HT1080 (cell line): ENCODE measurements at places on chromosomes 6 and 20. TPM values are rescaled to one million over a fixed set of nuclear protein-coding genes. Genes with fewer than 3 reads are reported as not detected.
A peak's percentile ranks its signal among the peaks of the same experiment; 100 is the strongest.

- DNase-seq, result no peak
Measured at GRCh38 chr20:22931653-22932608, 103.2 kb upstream of the SSTR4 start.

- peak; percentile 96 for DNase-seq
Measured at GRCh38 chr20:50115591-50116367, 2.8 kb upstream of the UBE2V1 start.

GRCh38 chr20:46787991-46788762, 78.7 kb downstream of the SLC2A10 start:
- no peak for DNase-seq

DNA sequence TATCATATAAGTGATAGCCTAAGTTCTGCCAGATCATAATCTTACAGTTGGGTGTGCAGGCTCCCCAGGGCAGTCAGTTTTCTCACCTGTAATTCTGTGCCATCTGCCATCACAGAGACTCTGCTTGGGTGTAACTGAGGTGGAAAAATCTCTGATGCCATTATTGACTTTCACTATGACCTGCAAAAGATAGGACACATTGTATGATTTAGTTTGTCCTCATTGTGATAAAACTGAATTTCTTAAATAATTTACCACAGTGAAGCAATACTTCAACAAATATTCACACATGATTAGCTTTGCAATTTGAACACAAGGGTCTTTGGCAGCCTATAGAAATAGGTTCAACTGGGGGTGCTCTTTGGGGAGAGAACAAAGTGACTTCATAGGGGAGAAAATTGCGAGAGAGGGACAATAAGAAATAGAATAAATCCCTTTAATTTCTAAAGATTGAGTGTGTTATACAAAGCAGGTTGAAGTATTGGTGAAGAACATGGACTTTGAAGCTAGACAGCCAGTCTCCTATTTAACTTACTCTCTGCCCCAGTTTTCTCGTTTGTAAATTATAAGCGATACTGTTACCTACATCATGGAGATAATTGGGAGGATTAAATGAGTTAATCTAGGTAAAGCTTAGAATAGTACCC, 27.3 kb downstream of the FAM229B start:
- DNase-seq, result no peak

DNA sequence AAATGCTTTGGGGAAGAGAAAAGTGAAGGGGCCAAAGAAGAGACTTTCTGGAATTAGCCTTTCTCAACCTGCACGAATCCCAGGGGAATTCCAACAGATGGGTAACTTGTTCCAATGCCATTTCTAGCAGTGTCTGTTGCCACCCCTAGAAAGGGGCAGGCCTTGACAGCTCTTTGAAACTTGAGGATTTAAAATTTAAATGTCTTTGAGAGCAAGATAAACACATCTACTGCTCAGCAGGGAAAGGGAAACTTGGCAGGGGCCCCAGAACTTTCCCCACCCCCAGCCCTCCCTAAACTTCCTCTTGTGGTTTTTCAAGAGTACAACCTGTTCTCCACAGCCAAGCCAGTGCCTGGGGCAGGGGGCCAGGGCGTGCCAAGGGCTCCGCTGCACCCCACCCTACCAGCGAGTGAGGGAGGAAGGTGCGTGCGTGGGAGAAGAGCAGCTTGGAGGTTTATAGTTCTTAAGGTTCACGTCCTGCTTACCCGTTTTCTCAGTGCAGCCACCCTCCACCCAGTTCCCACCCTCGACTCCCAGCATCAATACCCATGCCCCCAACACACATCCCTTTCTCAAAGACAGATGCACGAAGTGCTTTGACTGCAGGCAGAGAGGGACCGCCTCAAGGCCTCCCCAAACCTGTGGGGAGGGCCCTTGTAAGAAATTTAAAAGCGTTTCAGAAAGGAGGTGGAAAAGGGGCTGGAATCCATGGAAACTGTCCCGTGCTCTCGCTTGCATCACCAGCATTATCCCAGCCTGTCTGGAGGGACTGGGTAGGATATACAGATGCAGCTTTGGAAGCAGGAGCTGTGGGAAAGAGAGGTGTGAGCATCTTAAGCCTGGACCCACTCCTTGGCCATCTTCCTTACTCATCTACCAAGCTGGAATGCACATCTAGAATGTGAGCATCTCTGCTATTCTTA, 4.5 kb upstream of the TAF8 start:
- peak; percentile 85 for DNase-seq

GRCh38 chr20:725491-725890, 42.8 kb downstream of the SLC52A3 start:
- DNase-seq, result no peak

DNA sequence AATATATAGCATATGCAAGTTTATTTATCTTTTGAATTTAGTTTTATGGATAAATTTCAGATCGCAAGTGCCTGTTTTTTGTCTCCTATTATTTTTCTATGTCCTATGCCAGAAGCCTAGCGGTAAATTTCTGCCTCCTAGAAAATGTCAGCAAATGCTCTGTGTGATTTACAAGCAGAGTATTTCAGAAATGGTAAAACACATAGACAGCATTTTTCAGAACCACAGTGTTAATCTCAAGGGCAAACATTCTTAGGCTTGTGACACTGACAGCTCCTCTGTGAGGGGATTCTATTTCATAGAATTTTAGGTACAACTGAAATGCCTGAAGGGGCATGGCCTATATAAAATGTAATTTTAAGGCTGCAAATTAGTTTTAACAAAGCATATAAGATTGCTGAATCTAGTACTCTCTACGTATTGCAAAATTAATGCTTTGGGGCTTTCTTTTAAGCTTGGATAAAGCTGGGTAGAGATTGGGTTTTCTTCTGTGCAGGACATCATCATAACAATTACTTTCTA, 89.9 kb upstream of the PTCHD4 start:
- no peak for DNase-seq

DNA sequence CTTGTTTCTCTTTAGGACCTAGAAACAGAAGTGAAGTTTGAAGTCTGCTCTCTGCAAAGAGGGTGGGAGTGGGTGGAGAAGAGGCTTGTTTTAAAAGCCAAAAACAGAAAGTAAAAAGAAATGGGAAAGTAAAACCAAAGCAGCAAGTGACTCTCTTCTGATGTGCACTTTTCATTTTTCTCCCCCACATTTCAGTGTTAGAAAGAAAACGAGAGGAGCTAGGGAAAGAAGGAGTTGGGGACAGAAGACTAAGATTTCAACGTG, 1.3 kb downstream of the C6orf141 start:
- DNase-seq, result no peak

DNA sequence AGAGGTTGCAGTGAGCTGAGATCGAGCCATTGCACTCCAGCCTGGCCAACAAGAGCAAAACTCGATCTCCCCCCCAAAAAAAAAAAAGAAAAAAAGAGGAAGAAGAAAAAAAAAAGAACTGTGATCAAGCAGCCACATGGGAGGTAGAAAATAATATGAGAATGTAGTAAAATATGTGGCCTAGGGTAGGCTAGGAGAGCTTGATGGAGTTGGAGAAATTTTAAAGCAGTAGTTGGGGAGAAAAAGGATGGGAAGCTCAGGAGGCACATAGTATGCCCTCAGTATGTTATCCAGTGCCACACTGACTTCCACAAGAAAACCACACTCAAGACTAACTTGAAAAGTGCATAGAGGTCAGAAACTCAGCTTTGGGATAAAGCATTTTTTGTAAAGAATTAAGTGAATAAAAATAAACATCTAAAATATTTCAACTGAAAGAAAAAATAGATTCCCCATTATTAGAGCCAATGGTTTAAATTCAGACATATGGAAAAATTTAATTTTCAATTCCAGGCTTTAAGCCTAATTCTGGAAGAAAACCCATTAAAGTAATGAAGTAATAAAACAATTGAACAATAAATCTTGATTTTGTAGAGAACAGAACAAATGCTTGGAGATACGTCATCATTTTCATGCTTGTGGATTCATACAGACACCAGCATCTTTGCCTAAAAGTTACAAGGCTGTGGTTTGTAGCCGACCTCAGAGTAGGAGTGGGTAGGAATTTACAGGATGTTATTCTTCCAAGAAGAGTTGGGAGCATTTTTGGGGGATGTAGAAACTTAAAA, 34.7 kb downstream of the PLEKHG1 start:
- DNase-seq, result peak; percentile 7

GRCh38 chr6:12956991-12957320, 240.4 kb downstream of the PHACTR1 start:
- DNase-seq, result no peak

EYS gene
- total RNA-seq, result 0.20 and 0.87 TPM in 2 replicates

MLN gene
- not detected in 2 replicates for total RNA-seq

RAET1E gene
- total RNA-seq, result 11.3 and 14.6 TPM in 2 replicates

TAAR1 gene
- not detected in 2 replicates for total RNA-seq

RAET1G gene
- 1.6 and 2.4 TPM in 2 replicates for total RNA-seq

MYT1 gene
- not detected in 2 replicates for total RNA-seq

TPX2 gene
- total RNA-seq, result 177 and 183 TPM in 2 replicates
